ENCODE measurements at places on chromosomes 4 and X.

DNA sequence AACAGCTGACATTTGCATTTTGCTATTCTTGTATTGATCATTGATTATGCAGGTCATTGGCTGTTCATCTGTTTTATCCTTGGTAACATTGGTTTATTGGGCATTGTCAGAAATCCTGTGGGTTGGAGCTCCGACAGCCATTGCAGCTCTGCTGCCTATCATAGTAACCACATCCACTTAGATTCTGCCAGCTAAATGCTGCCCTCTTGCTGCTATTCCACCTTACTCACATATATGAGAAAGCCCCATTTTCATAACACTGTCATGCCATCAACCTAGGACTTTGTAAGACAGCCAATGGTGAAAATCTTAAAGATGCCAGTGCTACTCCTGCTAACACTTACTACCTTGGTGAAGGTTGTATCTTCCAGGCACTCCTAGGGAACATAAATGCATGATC, 187.3 kb upstream of the CXCL13 start:
- peak; percentile 6 for DNase-seq

GRCh38 chr4:113901994-113902787, 77.3 kb downstream of the ARSJ start:
- DNase-seq: no peak

- no peak for DNase-seq
Observed at GRCh38 chrX:77639820-77640219, 146.2 kb downstream of the ATRX start.

GRCh38 chrX:29090811-29091210, 503.6 kb downstream of the IL1RAPL1 start:
- peak; percentile 0 for DNase-seq

GRCh38 chr4:87882321-87882720, 49.6 kb downstream of the MEPE start:
- DNase-seq: peak; percentile 12

- no peak for DNase-seq
Observed at GRCh38 chr4:68871809-68872642, 56.2 kb downstream of the UGT2B10 start.

DNA sequence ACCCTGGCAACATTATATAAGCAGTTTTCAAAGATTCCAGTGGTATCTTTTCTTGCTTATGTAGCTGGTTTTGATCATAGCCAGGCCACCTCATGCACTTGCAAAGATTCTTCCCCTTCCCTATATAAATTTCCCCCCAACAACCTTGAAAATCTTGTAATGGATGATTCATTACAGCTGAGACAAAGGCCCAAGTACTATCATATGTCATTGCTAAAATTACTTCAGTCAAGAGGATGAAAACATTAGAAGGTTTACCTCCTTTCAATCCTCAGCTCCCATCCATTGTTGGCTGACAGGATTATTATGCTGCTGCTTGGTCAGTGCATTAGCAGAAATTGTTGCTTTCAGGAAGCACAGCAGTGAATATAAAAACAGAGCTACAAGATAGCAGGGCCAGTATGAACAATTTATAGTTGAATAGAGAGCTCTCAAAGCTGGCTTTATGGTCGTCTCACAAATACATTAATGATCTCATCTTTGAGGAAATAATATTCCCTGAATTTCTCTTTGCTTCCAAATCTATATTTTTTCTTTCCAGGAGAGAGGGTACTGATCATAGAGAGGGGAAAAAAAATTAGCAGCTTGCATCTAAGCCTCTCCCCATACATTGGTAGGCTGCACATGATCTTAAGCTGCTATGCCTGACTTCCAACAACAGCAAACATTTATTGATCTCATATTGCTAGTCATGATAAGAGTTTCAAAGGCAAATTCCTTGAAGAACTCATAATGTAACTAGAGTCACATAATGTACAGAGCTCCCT, 7.7 kb upstream of the ARHGEF38 start:
- DNase-seq: no peak

DNA sequence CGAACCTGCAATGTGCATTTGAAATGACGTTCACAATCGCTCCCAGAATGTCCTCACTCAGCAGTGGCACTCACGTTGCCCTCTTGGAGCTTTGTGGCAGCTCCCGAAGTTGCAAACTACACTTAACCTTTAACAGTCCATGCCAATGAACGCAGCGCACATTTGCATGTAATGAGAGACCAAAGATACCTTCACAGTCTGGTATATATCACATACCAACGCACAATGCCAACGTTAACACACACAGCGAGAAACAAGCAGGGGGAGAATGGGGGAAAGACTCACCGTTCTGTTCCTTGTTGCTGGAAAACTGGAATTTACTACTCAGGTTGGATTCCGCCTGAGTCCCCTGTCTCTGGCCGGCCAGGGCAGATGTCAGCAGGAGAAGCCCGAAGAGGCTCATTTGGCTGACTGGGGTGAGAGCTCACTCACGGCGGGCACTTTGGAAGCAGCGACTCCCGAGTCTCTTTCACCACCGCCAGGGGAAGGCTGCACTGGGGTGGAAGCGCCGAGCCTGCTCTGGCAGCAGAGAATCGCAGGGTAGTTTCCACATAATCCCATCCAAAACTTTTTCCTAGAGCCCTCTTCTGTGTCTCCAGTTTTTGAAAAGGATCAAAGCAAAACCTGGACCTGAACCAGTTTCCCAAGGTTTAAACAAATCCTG, 966 bp downstream of the PDGFC start:
- DNase-seq: peak; percentile 73

DNA sequence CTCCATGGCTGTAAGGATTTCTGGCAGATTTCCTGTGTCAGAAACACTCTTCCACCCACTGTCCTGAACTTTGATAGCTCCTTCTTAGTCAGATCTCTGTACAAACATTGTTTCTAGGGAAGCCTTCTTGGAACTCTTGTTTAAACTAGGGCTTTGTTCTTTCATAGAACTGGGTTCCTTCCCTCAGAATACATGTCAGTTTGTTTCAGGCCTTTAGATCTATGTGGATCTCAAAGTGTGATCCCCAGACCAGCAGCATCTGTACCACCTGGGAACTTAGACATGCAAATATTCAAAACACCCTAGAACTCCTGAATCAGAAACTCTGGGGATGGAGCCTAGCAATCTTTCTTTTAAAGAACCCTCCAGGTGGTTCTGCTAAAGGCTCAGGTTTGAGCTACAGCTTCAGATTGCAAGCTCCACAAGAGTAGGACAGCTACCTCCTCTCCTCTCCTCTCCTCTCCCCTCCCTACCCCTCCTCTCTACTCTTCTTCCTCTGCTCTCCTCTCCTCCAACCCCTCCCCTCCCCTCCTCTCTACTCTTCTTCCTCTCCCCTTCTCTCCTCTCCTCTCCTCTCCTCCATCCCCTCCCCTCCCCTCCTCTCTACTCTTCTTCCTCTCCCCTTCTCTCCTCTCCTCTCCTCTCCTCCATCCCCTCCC, 12.7 kb downstream of the RASSF6 start:
- no peak for DNase-seq

DNA sequence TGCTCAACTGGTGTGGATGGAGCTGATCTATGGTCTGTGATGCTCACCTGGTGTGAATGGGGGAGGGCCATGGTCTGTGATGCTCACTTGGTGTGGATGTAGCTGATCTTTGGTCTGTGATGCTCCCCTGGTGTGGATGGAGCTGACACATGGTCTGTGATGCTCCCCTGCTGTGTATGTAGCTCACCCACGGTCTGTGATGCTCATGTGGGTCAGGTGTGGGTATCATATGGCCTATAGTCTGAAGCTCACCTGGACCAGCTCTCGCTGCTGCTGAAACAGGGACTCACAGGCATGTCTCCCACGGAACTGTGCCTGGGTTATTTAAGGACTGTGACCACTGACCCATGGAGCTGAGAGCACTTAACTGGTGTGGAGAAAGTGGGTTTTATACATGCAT, 109.7 kb downstream of the CRLF2 start:
- DNase-seq: no peak

DNA sequence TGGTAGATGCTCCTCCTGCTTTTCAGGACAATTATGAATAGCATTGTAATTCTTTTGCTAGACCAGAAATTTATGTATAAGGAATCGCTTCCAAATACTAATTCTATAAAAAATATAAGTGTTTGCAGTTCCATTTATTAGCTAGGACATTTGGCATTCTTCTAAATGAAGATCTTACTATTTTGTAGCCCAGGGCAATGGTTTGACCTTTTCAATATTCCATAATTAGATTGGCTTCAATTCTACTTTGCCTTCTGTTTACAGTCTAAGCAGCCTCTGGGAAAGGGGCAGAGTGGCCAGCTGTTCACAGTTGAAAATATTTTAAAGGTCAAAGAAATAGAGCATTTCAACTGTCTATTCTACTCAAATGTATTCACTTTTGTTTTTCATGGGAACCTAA, 912.1 kb upstream of the GRIA3 start:
- DNase-seq: no peak

DNA sequence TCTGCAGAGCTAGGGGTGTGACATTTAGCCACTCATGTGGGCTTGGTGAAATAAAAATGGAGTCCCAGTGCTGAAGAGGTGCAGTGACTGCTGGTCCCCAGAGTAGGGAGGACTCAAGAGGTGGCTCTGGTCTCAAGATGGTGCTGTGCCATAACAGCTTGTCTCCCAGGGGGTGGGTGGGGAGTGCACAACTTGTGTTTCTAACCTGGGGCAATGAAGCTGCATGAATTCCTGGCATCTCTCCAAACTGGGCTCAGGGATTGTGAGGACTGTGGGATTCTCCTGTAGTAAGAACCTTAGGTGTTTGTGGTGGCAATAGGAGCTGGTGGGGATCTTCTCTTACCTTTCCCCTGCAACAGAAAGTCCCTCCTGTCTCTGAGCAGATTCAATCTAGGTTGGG, 278.9 kb upstream of the SFRP2 start:
- no peak for DNase-seq

- no peak for DNase-seq
Observed at GRCh38 chr4:40251366-40251765, 54.5 kb downstream of the RHOH start.

DNA sequence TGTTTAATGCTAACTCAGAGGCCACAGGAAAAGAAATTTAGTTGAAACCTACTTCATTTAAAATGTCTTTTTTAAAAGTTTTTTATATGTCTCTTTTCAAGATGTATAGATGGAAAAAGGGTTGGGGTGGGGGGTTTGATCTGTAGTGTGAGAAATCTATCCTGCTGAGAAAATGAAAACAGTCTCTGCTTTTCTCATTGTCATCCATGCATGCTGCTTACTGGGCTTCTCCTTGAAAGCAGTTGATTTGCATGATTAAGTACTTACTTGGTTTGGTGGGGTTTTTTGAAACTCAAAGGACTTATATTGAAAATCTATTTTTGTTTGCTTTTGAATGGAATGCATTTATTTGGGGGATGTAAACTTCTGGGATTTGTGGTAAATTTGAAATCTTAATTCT, 313.6 kb upstream of the DKK2 start:
- DNase-seq: no peak

GRCh38 chr4:183959319-183960045, 54.4 kb downstream of the STOX2 start:
- DNase-seq: peak; percentile 2

DNA sequence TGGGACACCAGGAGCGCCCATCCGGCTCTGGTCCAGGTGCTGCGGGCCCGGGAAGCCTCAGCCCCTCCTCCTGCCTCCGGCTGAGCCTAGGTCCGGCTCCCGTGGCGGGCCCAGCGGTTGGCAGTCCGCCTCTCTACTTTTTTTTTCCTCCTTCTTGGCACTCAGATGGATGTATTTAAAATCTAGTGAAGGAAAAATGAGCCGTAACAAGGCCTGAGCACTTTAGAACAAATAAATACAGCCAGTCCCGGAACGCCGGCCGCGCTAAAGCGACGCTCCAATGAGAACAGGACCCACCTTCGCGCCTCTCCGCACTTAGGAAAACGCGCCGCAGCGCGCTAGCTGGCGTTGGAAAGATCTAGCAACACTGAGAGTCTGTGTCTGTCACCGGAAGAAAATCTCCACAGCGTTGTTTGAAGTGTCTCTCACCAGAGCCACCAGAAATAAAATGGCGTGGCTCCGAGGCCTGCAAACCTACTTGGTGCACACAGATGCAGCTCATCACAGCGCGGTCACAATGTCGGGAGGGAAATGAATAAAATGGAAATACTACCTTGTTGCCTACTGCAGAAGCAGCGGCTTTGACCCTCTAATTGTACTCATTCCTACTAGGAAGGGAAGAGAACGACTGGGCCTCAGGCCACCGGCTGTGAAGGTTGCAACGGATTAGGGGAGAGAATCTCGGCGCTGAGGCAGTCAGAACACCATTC, 4.7 kb downstream of the NEUROG2 start:
- no peak for DNase-seq

GRCh38 chrX:10548688-10549087, 71.7 kb downstream of the MID1 start:
- DNase-seq: no peak

GRCh38 chr4:94500685-94501084, 48.9 kb downstream of the PDLIM5 start:
- DNase-seq: no peak

DNA sequence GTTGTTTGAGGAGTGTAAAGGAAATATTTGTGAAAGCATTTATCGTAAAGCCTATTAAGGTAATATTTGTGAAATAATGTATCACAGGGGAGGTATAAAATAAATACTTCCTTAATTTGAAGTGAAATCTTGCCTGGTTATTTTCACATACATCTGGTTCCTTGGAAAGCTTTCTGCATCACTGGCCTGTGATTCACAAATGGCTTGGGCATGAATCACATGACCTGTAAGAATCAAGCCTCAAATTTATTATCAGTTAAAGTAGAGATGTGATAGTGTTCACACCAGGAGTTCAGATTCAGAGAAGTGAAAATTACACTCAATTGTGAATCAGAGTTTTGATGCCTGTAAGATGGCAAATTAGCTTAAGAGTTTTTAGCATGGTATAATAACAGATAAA, 1911.4 kb downstream of the STIM2 start:
- DNase-seq: peak; percentile 65

DNA sequence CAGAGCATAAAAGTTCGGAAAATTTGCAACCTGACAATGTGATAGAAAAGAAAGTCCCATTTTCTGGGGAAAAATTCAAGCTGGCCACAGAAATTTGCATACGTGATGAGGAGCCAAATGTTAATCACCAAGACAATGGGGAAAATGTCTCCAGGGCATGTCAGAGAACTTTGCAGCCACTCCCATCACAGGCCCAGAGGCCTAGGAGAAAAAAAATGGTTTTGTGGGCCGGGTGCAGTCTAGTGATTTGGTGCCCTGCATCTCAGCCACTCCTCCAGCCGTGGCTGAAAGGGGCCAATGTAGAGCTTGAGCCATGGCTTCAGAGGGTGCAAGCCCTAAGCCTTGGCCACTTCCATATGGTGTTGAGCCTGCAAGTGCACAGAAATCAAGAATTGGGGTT, 71.2 kb downstream of the CHRNA9 start:
- no peak for DNase-seq

DNA sequence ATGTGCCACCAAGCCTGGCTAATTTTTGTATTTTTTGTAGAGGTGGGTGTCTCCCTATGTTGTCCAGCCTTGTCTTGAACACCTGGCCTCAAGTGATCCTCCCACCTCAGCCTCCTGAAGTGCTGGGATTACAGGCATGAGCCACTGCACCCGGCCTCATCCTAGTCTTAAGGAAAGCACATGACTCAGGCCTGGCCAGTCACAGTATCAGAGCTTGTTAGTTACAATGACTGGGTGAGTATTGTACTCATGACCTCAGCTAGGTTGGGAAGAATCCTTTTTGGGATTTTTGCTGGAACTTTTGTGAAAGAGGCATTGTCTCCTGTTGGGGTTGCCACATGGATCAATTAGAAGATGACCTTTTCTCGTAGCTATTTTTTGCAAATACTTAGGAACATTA, 292.8 kb downstream of the RAPGEF2 start:
- DNase-seq: peak; percentile 15

GRCh38 chr4:126241634-126242033, 926.9 kb downstream of the FAT4 start:
- DNase-seq: peak; percentile 72

Measured in AG10803 (cell line).